CD4-positive, alpha-beta T cell treated with Interleukin-12 subunit alpha and Interleukin-12 subunit beta, for 1 hour (primary cell): ENCODE measurements at places on chromosomes 4 and X.

GRCh38 chrX:13430136-13430827 is 110.4 kb upstream of the ATXN3L start:
- no peak for DNase-seq

- no peak for DNase-seq
Measured at GRCh38 chrX:84830836-84831235, 172.8 kb upstream of the APOOL start.

- DNase-seq, result no peak
Measured at GRCh38 chrX:37468124-37468739, 103.2 kb upstream of the LANCL3 start.

- DNase-seq, result no peak
Measured at GRCh38 chr4:105767579-105767978, 59.0 kb downstream of the GSTCD start.

DNA sequence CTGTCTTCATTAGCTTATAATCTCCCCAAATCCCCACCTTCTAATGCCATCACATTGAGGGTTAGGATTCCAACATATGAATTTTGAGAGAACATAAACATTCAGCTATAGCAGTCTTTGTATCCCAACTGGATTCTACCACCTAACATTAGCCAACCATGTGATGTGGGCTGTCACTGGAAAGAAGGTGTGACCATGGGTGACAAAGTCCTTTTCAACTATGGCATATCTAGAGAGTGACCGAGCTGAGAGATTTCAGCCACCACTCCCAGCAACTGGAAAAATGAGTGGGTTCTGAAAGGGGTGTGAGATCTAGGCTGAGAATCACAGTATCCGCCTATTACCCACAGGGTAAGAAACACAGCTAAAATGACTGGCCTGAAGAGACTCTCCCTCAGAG is 22.1 kb downstream of the GABRB1 start:
- DNase-seq, result no peak

- no peak for DNase-seq
Measured at GRCh38 chr4:4673070-4673469, 131.2 kb upstream of the STX18 start.

DNA sequence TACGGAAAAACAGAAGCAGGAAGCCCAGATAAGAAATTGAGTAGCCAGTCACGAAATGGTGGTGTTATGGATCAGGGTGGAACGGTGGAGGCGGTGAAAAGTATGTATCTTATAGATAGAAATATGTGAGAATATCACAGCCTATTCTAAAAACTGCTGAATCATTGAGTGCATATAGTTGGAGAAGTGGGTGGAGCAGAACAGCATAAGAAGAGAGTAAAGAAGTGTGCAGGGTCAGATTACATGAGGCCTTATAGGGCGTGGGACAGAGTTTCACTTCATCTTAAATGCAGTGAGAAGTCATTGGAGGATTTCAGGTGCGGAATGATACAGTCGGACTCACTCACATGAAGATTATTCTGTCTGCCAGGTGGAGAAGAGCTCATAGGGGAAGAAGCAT is 293.1 kb downstream of the TRIML1 start:
- no peak for DNase-seq

DNA sequence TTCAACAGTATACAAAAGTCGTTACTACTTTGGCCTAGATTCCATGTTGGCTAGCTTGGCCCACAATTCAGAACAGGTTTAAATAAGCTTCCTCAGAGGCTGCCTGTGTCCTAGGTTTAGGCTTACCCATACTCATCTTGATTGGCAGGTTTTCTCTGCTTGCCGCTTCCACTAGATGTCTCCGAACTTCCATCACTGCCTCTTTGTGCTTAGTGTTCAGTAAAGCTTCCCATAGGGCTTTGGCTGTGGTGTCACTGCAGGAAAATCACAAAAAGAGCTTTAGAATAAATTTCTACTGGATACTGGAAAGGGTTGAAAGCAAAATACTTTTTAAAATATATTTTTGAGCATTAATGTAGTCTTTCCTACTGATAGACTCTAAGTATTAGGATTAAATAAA is 52.4 kb downstream of the SCFD2 start:
- no peak for DNase-seq

GRCh38 chr4:112284662-112285411 is 867 bp downstream of the TIFA start:
- peak; percentile 51 for DNase-seq

DNA sequence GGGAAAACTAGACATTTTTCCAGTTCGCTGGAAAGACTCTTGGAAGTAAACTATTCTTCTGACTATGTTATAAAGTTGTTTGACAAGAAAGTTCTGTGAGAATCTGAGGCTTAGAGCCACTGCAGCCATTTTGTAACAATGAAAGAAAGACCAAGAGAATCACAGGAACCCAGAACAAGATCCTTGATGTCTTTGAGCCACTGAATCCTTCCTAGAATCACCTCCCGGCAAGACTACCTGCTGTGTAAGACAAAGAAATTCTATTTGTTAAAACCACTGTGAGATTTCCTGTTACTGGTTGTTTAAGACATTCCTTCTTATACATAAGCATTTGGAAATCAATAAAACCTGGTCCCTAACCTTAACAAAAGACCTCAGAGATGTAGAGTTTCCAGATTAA is 175.7 kb upstream of the RASGEF1B start:
- no peak for DNase-seq

DNA sequence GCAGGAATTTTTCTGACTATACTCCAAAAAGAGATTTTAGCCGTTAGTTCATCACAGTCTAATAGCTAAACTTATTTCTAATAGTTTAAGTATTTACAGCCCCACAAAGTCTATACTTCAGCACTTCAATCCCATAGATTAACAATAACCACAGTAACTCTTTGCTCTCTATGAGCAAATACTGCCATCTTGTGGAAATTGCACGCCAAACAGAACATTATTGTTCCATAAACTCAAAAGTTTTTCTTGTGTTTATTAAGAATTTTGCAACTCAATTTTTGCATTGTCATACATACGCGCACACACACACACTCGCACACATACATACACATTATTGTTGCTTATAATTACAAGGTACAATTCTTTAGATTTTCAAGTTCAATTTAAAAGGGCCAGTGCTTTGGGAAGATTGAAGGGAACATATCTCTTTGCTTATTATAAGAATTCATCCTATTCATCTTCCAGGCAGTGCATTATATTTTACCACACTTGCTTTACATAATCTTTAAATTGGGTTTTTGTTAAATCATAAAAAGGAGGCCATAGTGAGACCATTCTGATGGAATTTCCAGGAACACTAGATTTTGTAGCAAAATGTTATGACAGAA is 63.8 kb upstream of the ATOH1 start:
- DNase-seq, result peak; percentile 9
